ENCODE measurements at places on chromosomes 5 and 9.

DNA sequence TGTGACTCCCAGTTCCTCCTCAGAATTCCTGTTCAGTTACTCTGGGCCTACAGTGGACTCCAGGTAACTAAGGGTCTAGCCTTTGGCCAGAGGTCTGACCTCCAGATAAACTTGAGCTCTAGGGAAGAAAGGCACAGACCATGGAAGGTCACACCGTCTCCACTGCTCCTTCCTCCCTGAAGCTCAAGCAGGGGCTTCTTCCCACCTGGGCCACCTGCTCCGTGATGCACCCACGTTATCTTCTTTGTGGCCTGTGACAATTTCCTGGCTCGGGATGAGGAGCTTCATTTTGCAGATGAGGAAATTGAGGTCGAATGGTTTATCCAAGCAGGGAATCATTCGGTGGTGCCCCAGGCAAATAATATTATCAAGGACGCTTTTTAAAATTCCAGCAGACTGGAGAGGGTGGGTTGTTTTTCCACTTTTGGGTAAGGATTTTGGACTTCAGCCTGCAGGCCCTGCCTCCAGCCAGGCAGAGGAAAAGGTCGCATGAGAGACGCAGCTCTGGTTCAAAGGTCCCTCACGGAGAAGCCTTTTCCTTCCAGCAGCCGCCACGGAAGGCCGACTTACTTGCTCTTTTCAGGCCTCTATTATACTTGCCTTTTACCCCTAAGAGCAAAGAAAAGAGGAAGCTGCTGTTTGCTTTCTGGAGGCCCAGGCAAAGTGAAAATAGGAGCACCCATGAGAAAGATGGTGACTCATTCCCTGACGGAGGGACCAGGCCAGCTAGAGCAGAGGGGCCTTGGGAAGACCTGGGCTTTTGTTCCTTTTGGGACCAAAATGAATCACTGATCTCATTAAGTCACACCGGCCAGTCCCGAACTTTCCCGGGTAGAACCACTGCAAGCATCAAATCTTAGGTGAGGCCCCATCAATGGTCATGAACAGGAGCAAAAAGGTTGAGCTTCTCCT is 22.8 kb upstream of the DUSP1 start:
- DNase-seq = no peak

- no peak for DNase-seq
Measured at GRCh38 chr5:35230038-35230611, at the start of gene PRLR. Gene PRLR (minus strand): TSS chr5:35230487. CDS start chr5:35089620, 140,867 bp downstream.

GRCh38 chr5:150419630-150420270 is 7.0 kb upstream of the CD74 start:
- DNase-seq = peak; percentile 21

GRCh38 chr5:95565280-95565920 is 10.5 kb downstream of the ARSK start:
- DNase-seq = no peak

GRCh38 chr9:79013715-79014610 is 557.8 kb upstream of the TLE4 start:
- DNase-seq = no peak

- DNase-seq = no peak
Measured at GRCh38 chr9:32703635-32704034, 68.2 kb upstream of the TAF1L start.

DNA sequence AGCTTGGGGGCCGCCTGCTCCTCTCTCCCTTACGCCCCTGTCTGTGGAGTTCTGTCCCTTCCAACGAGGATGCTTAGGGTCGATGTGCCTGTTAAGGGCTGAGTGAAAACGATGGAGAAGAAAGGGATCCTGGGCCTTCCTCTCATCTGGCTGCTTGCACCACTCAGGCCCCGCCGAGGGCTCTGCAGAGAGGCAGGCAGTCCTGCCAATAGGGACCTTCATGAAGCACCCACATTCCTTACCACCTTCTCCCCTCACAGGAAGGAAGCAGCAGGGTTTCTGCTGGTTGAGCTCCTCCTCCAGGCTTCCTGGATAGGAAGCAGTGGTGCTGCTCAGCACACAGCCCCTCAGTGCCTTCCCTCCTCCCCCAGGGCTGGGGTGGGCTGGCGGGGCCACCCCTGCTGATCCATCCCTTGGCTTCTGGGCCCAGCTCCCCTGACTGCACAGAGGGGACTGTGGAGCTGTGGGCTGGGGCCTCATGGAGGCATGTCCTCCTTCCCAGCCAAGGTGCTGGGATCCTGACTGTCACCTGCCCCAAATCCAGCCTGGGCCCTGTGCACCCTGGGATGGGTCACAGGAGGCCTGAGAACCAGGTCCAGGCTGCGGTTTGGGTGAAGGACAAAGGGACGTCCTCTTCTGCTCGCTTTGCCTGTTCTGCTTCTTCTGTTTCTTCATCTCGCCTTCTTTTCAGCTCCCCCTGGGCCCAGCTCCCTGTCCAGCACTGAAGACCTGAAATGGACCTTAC is 50.5 kb downstream of the AHRR start:
- DNase-seq = peak; percentile 55

DNA sequence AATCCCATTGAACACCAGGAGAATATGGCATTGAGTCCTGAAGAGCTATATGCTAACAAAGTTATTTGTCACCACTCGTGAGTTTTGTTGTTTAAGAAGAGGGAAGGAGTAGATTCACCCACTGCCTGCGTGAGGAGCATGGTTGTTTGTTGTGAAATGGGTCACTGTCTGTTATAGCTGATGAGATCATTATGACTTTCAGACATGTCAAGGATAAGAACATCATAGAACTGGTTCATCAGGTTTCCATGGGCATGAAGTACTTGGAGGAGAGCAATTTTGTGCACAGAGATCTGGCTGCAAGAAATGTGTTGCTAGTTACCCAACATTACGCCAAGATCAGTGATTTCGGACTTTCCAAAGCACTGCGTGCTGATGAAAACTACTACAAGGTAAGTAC is 76.9 kb downstream of the SYK start:
- DNase-seq = no peak

GRCh38 chr5:543755-544674 is 19.8 kb upstream of the SLC9A3 start:
- peak; percentile 77 for DNase-seq

Measured in aorta (tissue), 5 donors.